Neural crest cell (in vitro differentiated cells): ENCODE measurements at places on chromosomes 7 and 10.

DNA sequence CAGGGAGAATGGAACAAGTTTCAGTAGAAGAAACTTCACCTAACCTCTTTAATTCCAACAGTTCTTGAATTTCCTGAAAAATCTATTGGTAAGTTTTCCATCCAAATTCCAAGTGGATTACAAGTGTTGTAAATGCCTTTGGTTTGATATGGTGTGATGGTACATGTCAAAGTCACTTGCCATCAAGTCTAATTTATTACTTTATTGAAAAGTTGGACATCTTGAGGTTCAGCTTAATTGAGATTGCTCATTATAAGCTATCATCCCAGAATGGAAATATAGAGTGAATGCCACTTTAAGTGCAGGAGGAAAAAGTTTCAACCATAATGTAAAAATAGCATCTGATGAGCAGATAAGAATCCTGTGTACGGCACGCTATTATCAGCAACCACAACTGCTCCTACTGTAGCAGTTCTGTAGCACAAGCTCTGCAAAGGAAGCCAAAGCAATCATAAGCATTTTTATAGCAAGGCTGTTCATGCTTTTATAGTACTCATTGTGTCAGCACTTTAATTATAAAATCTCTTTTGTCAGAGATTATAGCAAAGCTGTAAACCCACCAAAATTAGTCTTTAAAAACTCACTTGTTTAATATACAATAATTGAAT lies 991.8 kb upstream of the PHF14 start:
- no peak for DNase-seq
- no peak overlapping the region for H3K27ac ChIP-seq
- no peaks in the 10 kb centered on the region for H3K27me3 ChIP-seq

GRCh38 chr7:134690016-134690415 lies 43.4 kb downstream of the BPGM start:
- no peak overlapping the region for H3K4me3 ChIP-seq
- DNase-seq, result no peak
- H3K4me1 ChIP-seq, result peaks cover 25% of the 10 kb centered on the region
- no peak overlapping the region for H3K27ac ChIP-seq
- H3K36me3 ChIP-seq, result no peaks in the 10 kb centered on the region

- no peak overlapping the region for H3K4me3 ChIP-seq
- no peak overlapping the region for H3K27ac ChIP-seq
- H3K36me3 ChIP-seq, result no peaks in the 10 kb centered on the region
- DNase-seq, result no peak
- peaks cover 18% of the 10 kb centered on the region for H3K4me1 ChIP-seq
Measured at GRCh38 chr7:37108615-37109014, 340.0 kb downstream of the ELMO1 start.

GRCh38 chr10:88062798-88063472 lies 199.5 kb downstream of the PTEN start:
- no peak for DNase-seq
- no peak overlapping the region for H3K4me3 ChIP-seq
- H3K27ac ChIP-seq, result peak overlapping the region; percentile 87
- H3K36me3 ChIP-seq, result no peaks in the 10 kb centered on the region
- no peaks in the 10 kb centered on the region for H3K27me3 ChIP-seq

DNA sequence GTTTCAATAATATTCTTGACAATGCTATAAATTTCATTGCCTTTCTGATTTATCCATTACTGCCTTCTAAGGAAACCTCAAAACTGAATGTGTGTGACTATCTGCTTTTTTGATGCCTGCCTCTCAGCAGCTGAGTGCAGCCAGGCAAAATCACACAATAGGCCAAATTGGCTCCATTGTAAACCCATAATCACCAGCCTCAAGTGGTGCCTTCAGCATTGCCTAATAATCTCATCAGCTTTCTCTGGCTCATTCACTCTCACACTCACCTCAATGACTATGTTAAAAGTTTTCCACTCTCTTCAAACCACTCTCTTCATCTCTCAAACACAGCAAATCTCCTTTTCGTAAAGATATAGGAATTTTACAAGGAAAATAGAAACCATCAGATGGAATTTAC lies 182.5 kb upstream of the COL1A2 start:
- no peak overlapping the region for H3K4me3 ChIP-seq
- no peaks in the 10 kb centered on the region for H3K27me3 ChIP-seq
- H3K36me3 ChIP-seq, result no peaks in the 10 kb centered on the region

GRCh38 chr7:46237466-46237865 lies 316.4 kb upstream of the IGFBP3 start:
- DNase-seq, result no peak
- no peaks in the 10 kb centered on the region for H3K27me3 ChIP-seq
- no peak overlapping the region for H3K4me3 ChIP-seq
- no peaks in the 10 kb centered on the region for H3K36me3 ChIP-seq
- no peaks in the 10 kb centered on the region for H3K4me1 ChIP-seq

- peaks cover 38% of the 10 kb centered on the region for H3K4me1 ChIP-seq
- H3K36me3 ChIP-seq, result no peaks in the 10 kb centered on the region
- DNase-seq, result no peak
- H3K4me3 ChIP-seq, result no peak overlapping the region
- no peaks in the 10 kb centered on the region for H3K27me3 ChIP-seq
- no peak overlapping the region for H3K27ac ChIP-seq
Measured at GRCh38 chr7:55174856-55175255, 156.0 kb downstream of the EGFR start.

- no peak overlapping the region for H3K27ac ChIP-seq
- no peaks in the 10 kb centered on the region for H3K27me3 ChIP-seq
- H3K4me1 ChIP-seq, result peaks cover 10% of the 10 kb centered on the region
- no peak overlapping the region for H3K4me3 ChIP-seq
- no peak for DNase-seq
Measured at GRCh38 chr10:109592391-109592790, 330.9 kb downstream of the XPNPEP1 start.

DNA sequence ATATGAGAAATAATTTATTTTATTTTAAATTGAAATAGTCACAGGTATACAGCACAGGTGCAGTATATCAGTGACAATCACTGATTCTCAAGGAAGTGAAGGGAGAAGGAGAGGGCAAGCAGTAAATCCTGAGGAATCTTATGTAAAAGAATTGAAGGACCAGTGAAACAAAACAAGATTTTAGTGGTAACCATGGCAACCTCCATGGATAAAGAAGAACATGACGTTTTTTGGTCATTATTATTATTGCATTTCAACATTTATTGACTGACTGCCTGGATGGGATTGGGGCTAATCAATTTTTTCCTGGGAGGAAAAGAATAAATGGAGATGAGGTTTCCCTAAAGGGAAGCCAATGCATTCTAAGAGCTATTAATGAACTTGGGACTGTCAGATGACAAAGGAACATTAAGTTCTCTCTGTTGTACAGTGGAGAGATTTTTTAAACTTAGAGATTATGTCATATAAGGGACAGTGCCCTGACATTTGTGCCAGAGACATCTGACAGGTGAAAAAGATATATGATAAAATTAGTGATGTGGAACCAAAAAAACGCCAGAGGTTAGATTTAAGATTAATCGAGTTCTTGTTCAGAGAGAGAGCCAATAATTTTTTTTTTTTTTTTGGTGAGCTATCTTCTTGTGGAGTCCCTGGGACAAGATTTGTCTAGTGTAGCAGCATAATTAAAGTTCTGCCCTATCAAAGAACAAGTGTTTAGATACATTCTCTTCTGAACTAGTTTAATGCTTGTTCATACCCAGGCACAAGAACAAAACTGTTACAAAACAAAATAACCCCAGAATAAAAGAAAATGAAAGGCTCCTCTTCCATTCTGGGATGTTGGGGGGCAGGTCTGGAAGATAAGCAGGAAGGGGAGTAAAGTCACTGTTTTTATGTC lies 279.9 kb downstream of the CSTF2T start:
- DNase-seq, result no peak
- H3K4me1 ChIP-seq, result peaks cover 4% of the 10 kb centered on the region
- no peaks in the 10 kb centered on the region for H3K27me3 ChIP-seq
- no peak overlapping the region for H3K27ac ChIP-seq
- H3K4me3 ChIP-seq, result no peak overlapping the region
